SJSA1 (cell line): ENCODE measurements at places on chromosomes 11 and 22.
A peak's percentile ranks its signal among the peaks of the same experiment; 100 is the strongest.

DNA sequence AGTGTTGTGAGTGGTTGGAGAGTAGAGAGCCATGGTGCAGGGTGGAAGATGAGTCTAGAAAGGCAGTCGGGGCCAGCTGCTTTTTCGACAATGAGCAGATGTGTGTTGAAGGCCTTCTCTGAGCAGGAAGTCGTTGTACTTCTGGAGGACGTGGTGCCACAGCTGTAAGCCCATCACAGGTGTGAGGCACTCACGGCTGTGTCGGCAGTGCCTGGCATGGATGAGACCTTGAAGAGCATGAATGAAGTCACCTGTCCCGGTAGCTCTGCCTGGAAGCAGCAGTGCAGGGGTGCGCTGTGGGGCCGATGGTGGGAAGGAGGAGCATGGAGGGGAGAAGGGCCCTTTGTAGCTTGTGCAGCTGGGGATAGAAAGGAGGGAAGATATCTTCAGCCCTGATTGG lies 165.2 kb downstream of the PKNOX2 start:
- no peak for DNase-seq

- no peak for DNase-seq
Measured at GRCh38 chr11:23954730-23955129, 542.1 kb upstream of the LUZP2 start.

DNA sequence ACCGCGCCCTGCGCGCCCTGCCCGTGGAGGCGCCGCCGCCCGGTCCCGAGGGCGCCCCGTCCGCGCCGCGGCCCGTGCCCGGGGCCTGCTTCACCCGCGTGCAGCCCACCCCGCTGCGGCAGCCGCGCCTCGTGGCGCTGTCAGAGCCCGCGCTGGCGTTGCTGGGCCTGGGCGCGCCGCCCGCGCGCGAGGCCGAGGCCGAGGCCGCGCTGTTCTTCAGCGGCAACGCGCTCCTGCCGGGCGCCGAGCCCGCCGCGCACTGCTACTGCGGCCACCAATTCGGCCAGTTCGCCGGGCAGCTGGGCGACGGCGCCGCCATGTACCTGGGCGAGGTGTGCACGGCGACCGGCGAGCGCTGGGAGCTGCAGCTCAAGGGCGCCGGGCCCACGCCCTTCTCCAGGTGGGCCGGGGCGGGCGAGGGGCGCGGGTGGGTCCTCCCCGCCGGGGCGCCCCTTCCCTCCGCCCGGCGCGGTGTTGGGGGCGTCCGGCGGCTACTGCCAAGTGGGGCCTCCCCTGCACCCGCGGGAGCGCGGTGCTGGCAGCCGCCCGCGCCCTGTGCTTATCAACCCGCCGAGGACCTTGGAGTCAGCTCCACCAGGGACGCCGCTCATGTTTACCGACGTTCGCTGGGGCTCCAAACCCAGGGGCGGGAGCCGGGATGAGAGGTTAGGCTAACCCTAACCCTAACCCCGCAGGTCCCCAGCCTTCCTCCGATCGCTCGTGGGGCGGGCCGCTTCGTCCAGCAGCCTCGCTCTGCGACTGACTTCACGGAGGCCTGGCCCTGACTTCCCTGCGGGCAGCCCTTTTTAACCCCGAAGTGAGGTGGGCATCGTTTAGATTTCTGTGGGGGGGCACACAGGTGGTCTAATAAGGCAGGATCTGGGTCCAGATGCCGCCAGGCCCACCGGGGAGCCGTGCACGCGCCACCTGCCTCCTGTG lies 649 bp downstream of the SELENOO start:
- no peak for DNase-seq

GRCh38 chr22:26330971-26331625 lies 98.0 kb upstream of the ASPHD2 start:
- peak; percentile 56 for DNase-seq

GRCh38 chr11:62974848-62975522 lies 9.8 kb downstream of the SLC22A6 start:
- no peak for DNase-seq

DNA sequence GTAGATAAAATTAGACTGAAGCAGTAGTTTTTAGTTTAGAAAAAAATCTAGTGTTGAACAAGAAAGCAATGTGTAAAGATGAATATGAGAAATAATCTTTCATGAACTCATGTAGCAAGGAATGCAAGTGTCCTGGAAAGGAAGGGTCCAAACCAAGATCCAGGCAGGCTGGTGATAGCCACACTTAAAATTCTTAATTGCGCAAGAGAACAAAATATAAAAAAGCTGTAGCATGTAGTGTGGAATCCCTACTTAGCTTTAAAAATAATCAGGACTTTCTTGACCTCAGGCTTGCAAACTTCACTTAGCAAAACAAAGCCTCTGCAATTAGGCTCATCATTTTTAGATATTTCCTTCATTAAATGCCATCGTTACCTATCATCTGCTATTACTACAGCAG lies 2186.1 kb upstream of the RAG2 start:
- no peak for DNase-seq

DNA sequence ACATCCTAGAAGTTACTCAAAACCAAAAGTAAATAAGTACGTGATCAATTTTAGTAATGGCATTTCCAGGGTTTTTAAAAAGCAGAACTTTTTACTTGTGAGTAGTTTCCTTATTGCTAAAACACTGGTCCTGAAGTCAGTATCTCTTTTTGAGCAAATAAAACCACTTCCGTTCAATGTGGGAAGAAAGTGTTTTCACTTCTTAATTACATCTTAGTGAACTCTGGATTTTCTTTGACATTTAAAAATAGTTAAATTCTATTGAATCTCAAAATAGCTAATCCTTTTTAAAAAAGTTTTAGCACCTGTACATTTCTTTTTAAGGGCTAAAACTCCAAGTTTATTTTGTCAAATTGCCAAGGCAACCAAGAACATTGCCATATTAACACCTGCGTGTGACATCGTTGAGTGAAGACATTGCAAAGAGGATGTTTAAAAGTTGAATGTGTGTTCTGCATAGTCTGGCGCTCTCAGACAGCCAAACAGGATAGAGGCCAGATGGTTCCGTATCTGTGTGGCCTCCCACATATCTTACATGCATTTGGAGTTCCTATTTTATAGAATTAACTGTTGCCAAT lies 17.2 kb upstream of the OR5B21 start:
- no peak for DNase-seq

- DNase-seq, result peak; percentile 94
Measured at GRCh38 chr22:35589071-35589755, 27.9 kb downstream of the MB start.

DNA sequence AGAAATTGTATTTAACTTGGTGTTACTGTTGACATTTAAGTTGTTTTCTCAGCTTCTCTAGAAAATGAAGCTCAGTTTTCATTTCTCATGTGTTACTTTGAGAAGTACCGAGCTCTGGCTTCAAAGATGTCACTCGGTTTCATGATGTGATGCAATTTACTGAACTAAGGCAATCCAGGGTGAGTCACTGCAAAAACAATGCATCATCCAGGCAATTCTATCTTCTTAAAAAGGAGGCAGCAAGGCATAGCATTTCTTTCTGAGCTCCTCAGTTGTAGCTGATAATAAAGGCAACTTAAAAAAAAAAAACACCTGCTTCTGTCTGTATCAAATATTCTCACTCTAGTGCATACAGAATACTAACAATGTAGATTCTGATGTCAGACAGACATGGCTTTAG lies 91.1 kb upstream of the KCNA4 start:
- DNase-seq, result no peak

- peak; percentile 57 for DNase-seq
Measured at GRCh38 chr11:1073261-1073724, 1.4 kb upstream of the MUC2 start.

- no peak for DNase-seq
Measured at GRCh38 chr11:1231396-1232020, 8.6 kb downstream of the MUC5B start.

DNA sequence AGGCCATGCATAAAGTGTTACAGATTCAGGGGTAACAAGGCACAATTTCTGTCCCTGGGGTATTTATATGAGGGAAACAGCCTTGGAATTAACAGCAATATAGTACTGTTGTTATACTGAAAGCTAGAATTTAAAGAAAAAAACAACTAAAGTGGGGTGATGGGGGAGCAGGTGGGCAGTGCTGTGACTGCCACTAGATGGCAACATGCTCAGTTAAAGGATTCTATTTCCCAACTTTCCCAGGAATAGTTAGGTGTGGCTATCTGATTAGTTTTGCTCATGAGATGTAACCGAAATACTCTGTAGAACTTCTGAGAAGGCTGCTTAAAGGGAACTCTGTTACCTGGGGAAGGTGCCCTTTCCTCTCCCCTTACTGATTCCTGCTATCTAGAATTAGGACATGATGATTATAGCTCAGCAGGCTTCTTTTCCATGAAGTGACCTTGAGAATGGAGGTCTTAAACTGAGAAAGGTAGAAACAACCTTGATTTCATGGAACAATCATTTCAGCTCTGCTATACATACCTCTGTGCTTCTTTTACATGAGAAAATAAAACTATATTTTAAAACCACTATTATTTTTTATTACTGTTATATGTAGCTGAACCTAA lies 102.6 kb downstream of the RELT start:
- peak; percentile 7 for DNase-seq

GRCh38 chr11:108586600-108586999 lies 7.0 kb downstream of the EXPH5 start:
- no peak for DNase-seq

- DNase-seq, result peak; percentile 15
Measured at GRCh38 chr11:77187776-77188632, 60.0 kb downstream of the MYO7A start.

- DNase-seq, result no peak
Measured at GRCh38 chr22:33600113-33600512, 320.2 kb downstream of the LARGE1 start.

DNA sequence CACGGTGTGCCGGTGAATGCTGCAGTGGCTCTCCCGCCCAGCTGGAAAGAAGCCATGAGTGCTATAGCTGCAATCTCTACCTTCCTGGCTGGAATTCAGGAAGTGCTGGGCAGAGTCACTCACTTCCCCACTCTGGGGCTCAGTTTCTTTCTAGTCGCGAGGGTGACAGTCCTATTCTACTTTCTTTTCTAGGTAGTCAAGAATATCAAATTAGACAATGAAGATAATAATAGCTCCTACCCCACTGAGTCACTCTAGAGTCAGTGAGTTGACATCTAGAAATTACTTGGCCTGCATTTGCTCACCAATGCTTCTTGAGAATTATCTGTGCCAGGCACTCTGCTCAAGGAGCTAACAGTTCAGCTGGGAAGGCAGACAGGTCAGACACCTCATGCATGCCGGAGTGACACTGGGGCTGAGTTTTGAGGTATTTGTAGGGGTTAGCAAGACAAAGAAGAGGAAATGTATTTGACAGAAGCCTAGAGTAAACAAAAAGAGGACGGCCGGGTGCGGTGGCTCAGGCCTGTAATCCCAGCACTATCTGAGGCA lies 3.2 kb downstream of the CENPM start:
- DNase-seq, result no peak
